ENCODE measurements at places on chromosomes 6 and 20.

GRCh38 chr6:43231053-43231452 lies 1.8 kb upstream of the DNPH1 start:
- DNase-seq: no peak

GRCh38 chr6:130513770-130514169 lies 148.0 kb downstream of the TMEM200A start:
- DNase-seq: no peak

DNA sequence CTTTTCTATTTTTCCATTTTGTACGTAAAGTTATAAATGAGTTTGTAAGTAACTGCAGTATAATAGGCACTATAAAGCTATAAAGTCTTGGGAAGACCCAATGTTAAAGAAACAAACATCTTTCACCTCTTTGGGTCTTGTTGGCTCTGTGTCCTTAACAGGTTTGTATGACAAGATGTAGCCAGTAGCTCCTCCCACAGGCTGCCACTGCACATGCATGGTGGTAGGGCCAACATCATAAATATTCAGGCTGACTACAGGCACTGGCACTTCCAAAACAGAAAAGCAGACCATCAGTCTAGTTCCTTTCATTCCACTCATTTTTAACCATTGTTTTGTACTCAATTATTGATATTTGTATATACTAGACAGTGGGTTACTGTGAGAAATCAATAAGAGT lies 59.9 kb downstream of the COL12A1 start:
- no peak for DNase-seq

- no peak for DNase-seq
Measured at GRCh38 chr6:84615987-84616386, 148.4 kb downstream of the TBX18 start.

DNA sequence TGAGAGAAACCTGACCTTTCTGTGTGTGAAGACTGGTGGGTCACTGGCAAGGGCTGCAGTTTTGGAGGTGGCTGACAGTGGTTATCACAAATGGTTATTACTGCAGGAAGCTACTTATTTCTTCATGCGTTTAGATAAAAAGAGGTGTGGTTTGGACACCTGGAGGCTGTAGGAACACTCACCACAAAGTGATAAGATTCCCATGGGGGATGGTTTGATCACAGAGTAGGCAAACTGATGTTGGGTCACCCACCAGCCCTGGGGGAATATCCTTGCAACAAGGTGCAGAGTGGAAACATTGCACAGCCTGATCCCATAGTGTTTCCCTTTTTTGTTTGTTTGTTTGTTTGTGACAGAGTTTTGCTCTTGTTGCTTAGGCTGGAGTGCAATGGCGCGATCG lies 33.9 kb upstream of the RNGTT start:
- DNase-seq: no peak

DNA sequence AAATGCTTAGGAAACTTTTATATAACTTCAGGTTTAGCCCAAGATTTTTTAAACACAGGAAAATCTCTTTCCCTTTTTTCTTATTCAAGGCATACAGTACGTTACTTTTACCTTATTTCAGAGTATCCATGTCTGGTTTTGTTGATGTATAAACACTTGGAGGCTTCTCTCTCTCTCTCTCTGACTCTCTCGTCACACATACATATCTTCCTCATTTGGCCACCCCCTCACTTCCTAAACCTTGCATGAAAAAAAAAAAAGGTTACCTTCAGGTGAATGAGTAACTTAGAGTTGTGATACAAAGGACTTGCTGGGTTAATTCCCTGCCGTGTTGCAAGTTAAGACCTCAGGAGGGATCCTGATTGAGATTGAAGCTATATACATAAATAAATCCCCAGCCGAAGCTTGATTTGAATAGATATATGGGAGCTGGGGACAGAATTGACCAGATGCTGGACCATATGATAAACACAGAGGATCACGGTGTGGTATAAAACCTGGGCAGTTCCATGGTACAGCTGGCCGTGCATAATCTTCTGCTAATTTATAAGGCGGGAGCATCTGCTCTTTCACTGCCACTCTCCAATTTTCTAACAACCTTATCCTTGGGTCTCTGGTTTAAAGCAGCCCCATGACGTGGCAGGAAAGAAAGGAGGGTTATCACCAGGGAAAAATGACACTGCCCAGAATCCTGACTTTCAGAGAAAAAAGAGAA lies 55.1 kb upstream of the IL20RA start:
- no peak for DNase-seq

DNA sequence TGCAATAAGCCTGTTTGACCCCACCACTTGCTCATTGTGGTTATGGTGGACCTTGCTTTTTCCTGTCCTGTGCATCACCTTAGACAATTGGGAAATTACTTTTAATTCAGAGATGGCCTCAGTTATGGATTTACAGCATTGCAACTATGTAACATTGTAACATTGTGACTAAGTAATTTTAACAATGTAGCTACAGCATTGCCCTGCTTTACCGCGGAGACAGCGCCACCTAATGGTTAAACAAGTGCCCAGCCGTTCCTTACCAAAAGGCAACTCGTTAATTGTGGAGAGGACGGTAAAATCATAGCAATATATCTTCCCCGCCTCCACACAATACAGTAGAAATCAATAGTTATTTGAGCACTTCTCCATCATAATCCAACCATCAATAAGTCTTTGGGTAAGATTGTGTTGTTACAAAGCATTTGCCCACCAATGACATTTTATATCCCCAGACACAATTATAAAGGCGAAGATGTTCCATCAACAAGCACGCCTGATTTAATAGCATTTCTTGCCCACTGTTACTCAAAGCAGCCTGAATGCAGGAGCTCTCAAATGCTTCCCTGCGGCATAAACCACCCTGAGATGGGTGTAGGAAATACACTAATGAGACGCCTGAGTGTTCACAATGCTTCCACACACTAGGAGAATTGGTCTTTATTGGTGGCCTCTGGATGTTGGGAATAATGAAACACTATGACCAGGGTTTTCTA lies 93.7 kb downstream of the PROKR2 start:
- DNase-seq: peak; percentile 30

- DNase-seq: no peak
Measured at GRCh38 chr6:21321076-21321475, 272.5 kb upstream of the SOX4 start.

DNA sequence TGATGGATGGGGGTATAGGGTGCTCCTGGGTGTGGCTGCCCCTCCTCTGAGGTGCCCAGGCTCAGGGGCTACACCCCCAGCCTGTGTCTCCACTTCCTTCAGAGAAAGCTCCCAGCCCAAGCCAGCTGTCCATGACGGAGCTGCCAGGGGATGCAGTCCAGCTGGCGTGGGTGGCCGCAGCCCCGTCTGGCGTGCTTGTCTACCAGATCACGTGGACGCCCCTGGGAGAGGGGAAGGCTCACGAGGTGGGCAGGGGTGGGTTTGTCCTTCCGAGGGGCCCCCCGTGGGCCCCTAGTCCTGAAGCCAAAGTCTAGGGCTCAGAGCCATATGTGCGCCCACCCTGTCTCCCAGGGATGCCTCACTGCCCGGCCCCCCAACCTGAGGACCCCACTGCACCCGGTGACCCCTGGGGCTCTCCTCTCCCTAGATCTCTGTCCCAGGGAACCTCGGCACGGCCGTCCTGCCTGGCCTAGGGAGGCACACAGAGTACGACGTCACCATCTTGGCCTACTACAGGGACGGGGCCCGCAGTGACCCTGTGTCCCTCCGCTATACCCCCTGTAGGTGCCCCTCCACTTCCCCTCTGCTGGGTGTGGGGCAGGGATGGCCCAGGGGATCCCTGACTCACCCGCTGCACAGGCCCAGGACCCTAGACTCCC lies 19.8 kb downstream of the COL20A1 start:
- DNase-seq: no peak

GRCh38 chr20:34066476-34067090 lies 45.5 kb downstream of the EIF2S2 start:
- DNase-seq: no peak

Measured in T-helper 2 cell (primary cell).